ENCODE measurements at places on chromosomes 2 and 18.
A peak's percentile ranks its signal among the peaks of the same experiment; 100 is the strongest.

DNA sequence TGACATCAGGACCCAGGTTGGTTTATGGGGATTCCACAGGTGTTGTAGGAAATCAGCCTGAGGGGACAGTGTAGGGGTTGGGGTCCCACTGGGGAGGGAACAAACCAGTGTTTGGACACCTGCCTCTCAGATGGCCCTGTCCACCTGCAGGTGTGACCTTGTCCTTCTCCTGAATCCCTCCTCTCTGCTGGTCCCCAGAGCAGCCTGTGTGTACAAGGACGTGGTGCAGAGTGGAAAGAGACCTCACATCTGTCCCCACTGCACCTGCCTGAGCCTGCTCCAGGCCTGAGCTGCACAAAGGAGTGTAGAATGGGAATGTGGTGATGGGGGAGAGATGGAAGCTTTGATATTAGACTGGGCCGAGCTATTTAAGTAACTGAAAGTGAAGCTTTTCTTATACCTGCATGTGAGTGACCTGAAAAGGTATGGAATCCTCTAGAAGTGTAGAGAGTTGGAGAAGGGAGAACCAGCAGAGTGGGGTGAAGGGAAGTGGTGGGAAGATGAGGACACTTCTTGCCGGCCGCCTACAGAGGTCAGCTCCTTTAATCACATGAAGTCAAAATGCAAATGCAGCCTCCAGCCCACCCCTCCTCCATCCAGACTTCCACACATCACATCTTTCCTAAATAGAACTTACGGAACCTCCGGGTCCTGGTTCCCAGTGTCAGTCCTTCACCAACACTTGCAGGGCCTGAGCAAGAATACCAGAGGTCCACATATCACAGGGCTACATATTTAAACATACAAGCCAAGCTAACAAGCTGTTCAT lies 89.3 kb upstream of the SMAD2 start:
- DNase-seq = no peak

GRCh38 chr2:182715121-182715891 lies 751 bp upstream of the DNAJC10 start:
- DNase-seq = no peak

GRCh38 chr18:9919564-9920232 lies 5.9 kb downstream of the VAPA start:
- no peak for DNase-seq

GRCh38 chr2:140600116-140600515 lies 1530.7 kb downstream of the LRP1B start:
- DNase-seq = no peak

- DNase-seq = no peak
Measured at GRCh38 chr2:58957188-58957840, 716.2 kb upstream of the FANCL start.

- no peak for DNase-seq
Measured at GRCh38 chr2:25119263-25119662, 49.1 kb downstream of the POMC start.

DNA sequence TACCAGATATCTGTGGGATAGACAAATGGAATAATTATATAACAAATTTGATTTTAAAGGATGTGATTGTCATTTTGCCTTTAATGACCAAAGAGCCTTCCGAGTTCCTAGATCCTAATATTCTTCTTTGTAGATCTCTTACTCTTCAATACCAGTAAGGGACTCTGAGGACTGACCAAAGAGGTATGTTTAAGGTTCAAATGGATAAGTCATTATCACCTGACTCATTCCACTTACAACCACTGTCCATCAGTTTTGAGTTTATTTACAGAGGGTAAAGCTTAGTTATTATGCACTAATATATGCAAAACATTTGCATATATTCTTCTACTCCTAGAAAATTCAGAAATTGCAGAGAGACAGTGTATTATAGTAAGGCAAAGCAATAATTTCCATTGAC lies 62.7 kb downstream of the CCDC148 start:
- no peak for DNase-seq

GRCh38 chr2:238616681-238617080 lies 190.0 kb downstream of the ASB1 start:
- no peak for DNase-seq

- no peak for DNase-seq
Measured at GRCh38 chr18:29163596-29163995, 986.7 kb upstream of the CDH2 start.

- DNase-seq = no peak
Measured at GRCh38 chr2:95317123-95317500, 20.0 kb downstream of the KCNIP3 start.

DNA sequence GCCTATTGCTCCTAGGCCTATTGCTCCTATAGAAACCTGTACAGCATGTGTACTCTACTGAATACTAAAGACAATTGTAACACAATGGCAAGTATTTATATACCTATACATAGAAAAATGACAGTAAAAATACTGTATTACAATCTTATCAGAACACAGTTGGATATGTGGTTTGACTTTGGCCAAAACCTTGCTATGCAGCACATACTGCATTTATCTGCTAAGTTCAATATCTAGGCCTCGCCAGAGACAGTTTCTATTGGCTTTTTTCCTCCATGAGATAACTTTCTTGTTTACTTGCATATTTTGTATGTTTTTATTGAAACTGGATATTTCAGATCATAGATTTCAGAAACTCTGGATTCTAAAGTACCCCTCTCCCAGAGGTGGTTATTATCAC lies 19.3 kb upstream of the TMEM87B start:
- DNase-seq = no peak

DNA sequence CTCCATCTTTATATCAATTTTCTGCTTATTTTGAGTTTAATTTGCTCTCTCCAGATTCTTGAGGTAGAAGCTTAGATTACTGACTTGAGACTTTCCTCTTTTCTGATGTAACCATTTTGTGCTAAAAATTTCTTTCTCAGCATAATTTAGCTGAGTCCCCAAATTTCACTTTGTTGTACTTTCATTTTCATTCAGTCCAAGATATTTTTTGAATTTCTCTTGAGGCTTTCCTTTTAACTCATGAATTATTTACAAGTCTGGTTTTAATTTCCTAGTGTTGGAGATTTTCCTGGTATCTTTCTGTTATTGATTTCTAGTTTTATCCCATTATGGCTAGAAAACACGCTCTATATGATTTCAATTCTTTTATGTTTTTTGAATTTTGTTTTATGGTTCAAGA lies 144.7 kb upstream of the PGAP1 start:
- DNase-seq = no peak

- no peak for DNase-seq
Measured at GRCh38 chr18:56309104-56309503, 329.3 kb downstream of the TXNL1 start.

- no peak for DNase-seq
Measured at GRCh38 chr2:65062843-65063825, 6.9 kb downstream of the CEP68 start.

- DNase-seq = no peak
Measured at GRCh38 chr2:240983996-240984498, 14.4 kb upstream of the SNED1 start.

DNA sequence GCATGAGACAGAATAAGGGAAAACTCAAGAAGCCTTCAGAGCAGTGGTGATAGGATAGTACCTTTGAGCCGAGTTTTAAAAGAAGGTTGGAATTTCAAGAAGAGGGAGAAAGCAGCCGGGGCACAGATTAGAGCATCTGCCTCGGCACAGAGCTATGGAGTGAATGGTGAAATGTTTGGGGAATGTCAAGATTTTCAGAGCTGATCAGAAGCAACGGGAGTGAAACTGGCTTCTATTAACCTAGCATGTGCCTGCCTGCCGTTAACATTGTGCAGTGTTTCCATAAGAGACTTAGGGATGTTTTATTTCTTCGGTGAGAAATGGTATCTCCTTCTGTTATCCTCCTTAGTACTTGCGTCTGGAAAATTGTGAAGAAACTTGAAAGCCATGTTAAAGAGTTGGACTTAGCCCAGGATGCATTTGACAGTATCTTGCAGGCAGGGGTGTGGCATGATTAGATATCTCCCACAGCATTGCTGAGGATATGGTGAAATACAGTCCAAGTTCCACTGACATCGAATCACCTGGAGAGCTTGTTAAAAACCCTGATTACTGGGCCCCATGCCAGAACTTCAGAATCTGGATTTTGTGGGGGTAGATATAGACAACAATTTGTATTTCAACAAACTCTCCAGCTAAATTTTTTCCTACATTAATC lies 96.8 kb upstream of the PPP1CB start:
- DNase-seq = no peak

DNA sequence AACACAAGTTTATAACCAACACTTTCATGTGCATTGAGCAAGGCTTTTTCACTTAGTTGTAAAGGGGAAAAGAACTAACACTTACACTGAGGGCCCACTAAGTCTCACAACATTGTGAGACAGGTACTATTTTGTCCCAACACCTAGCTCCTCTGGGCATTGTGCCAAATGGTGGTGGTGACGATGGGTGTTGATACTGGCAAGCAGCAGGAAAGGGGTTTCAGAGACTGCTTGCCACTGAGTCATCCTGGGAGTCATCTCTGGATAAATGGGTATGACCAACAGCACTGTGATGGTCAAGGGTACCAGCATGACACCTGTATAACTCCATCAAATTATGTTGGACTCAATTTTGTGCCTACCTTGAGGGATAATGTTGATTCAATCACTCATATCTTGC lies 138.8 kb upstream of the ITGA6 start:
- DNase-seq = no peak

DNA sequence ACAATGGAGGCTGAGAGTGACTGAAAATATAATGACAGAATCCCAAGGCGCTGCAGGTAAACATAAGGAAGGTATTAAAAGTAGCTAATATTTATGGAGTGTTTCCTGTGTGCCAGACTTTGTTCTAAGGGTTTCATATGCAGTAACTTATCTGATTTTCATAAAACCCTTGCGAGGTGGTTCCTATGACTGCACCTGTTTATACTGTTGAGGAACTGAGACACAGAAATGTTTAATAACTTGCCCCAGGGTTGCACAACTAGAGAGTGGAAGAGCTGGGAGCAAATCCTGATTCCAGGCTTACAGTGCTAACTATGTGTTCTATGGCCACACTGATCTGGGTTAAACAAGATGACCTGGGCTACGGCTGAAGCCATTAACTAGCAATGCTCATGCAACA lies 2.4 kb downstream of the SP110 start:
- no peak for DNase-seq

DNA sequence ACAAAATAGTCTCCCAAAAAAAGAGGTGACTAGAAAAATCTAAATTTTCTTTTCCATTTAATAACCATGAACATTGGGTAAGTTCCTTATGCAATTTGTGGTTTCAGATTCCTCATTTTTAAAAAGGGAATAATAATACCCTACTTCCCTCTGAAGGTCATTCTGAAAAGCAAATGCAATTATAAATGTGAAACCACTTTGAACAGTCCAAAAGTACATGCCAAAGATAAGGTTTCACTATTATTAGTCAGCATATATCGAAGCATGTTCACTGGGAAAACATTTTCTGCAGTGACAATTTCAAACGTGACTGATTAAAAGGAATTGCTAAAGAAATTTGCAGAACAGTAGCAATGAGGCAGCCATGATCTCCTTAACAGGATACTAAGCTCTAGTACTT lies 100.1 kb upstream of the RNF152 start:
- no peak for DNase-seq

GRCh38 chr2:181607629-181608590 lies 49.0 kb downstream of the CERKL start:
- peak; percentile 1 for DNase-seq

DNA sequence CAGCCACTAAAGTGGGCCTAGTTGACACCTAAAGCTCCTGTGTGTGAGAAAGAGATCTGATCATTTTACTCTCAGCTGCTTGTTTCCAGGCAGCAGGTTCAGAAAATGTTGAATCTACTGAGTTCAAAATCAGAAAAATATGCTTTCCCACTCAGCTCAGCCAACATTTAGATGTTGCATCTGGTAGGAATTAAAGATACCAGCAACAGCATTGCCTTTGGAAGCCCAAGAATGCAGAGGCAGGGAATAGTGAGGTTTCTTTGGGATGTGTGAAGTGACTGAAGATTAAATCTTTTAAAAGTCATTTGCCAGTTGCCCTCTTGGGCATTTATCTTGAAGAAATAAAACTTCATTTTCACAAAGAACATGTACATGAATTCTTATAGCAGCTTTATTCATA lies 33.9 kb upstream of the DOCK10 start:
- DNase-seq = no peak

GRCh38 chr2:163266772-163267171 lies 428.2 kb upstream of the KCNH7 start:
- peak; percentile 62 for DNase-seq

GRCh38 chr18:9441061-9441460 lies 34.3 kb upstream of the RALBP1 start:
- DNase-seq = no peak

GRCh38 chr2:29806461-29806860 lies 114.9 kb downstream of the ALK start:
- no peak for DNase-seq

DNA sequence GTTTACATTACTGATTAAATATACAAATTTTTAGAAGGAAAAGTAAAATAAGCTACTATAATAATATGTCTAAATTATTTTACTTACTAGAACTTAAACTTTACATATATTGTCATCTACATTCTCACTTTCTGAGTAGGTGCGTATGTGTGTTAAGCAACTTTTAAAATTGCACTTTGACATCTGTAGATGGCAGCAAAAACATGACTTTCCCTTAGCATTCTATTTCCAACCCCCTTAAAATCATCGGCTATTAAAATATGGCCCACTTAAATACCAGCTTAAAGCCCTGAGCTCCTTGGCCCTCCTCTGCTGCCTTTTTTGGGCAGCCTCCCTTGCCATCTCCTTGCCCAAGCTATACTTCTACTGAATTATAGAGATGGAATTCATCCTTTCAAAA lies 78.0 kb downstream of the UPP2 start:
- DNase-seq = peak; percentile 5

- no peak for DNase-seq
Measured at GRCh38 chr2:11873356-11874154, 127.1 kb downstream of the LPIN1 start.

DNA sequence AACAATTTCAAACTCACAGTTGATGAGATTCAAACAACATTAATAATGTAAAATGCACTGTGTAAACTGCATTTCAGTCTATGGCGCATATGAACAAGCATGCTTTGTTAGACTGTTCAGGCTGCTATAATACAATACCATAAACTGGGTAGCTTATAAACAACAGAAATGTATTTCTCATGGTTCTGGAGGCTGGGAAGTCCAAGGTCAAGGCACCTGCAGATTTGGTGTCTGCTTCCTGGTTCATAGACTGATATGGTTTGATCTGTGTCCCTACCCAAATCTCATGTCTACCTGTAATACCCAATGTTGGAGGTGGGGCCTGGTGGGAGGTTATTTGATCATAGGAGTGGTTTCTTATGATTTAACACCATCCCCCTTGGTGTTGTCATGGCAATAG lies 148.1 kb upstream of the SERPINE2 start:
- DNase-seq = no peak

DNA sequence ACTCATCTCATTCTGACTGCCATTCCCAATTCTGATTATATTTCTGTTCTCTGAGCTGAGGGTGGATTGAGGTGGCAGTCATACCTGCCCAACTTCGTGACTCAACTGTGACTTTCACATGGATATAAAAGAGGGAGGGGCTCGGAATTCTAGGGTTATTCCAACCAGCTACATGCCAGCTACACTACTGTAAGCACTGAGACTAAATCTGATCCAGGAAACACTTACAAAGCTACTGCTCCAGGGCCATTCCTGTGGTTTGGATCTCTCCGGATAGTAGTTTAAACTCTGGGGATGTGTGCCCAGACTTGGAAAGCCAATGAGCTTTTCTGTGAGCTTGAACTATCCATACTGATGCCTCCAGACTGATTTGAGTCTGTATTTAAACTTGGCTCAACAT lies 7.9 kb downstream of the MAP2 start:
- DNase-seq = peak; percentile 37

GRCh38 chr2:241309684-241310117 lies 5.8 kb downstream of the HDLBP start:
- DNase-seq = no peak
